ENCODE measurements at places on chromosomes 7 and 10.
A peak's percentile ranks its signal among the peaks of the same experiment; 100 is the strongest.

DNA sequence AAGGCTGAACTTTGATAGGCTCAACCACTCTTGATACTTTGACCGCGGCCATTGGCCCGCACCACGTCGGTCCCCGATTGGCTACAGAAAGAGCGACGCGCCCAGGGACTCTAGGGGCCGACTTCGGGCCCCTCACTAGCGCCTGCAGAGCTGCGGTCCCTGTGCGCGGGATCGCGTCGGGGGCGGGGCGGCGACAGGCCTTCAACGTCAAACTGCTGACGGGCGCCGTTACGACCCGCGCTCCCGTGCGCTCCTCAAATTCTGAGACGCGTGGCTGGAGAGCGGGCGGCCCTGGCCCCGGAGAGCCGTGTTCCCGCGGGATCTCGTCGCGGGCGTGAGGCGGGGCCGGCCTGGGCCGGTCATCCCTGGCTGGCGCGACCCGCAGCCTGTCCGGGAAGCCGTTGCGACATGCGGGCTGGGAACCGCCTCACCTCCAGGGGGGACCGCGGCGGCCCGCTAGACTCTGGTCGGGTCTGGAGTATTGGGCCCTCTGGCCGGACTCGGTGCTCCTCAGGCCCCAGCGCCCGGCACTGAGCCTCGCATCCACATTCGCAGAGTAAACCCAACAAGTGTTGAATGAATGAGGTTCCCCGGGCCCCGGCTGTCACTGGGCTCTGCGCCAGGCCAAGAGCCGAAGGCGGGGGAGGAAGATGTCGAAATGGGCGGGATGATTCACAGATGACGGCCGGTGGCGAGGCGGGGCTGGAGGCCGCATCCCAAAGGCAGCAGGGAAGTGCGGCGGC lies 643 bp upstream of the SLC25A28 start:
- peak; percentile 88 for DNase-seq

DNA sequence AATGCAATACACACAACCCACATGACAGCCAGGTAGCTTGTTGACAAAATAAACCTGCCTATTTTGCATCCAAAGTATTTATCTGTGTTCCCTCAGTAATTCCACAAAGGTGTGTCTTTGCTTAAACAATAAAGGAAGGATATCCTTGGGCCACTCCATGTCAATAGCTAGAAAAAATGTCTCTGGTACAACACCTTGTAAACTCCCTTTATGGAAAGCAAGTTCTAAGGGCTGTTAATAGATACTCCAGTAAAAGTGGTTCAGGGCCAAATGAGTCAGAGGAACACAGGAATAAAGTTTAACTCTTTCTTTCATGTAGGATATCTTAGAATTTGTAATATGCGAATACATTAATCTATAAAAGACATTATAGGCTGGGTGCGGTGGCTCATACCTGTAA lies 96.9 kb upstream of the LRRTM3 start:
- DNase-seq, result no peak

DNA sequence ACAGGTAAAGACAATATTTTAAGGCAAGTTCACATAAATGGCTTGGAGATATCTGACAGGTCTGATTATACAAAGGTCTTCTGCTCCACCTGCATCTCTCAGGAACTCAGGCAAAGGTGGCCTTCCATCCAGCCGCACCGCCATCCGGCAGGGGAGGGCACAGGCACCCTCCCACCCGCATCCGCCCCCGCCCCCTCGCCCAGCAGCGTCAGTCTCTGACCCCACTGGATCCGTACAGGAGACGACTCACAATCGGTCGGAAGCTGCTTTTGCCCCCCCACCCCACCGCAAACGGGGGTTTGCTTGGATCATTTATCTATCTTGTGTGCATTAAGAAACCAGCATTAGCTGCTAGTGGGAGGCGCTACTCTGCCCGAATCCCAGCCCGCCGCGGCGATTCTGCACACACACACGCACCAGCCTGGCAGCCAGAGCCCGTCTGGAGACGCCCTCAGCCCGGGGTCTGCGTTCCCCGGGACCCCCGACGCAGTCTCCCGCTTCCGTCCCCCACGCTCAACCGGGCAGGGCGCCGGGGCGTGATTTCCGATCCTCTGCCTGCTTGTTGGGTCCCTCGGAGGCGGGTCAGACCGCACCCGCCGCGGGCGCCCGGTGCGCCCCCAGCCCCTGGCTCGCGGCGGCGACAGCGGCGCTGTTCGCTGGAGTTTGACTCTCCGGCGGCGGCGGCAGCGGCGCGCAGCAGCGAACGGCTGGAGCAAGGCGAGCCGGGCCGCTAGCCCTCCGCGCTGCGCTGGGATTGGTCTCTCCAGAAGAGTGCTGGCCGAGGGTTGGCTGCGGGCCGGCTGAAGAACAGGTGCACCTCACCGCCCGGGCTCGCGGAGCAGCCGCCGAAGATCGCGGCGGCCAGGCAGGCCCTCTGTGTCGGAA lies 820 bp upstream of the NRG3 start:
- DNase-seq, result no peak

GRCh38 chr7:134954197-134955082 lies 31.9 kb upstream of the AGBL3 start:
- no peak for DNase-seq

DNA sequence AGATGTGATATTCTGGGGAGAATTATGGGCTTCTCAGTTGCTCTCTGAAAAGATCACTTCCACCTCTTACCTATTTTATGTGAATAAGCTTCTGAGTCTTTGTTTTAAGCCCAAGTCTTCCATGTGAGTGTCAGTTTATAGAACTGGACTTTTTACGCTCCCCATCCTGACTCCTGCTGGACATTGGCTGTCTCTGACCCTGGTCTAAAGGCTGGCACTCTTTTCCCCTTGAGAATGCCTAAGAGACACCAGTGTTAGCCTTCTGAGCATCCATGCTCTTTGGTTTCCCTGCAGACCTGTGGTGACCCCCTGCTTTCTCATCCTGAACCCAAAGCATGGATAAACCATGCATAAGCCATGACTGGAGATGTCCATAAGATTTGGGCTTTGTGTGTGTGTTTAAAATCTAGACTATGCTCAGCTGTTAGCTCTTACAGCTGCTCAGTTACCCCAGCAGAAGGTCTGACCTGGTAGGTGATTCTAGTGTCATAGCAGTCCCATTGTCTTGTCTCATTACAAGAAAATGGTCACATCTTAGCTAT lies 148.6 kb upstream of the IMMP2L start:
- no peak for DNase-seq

DNA sequence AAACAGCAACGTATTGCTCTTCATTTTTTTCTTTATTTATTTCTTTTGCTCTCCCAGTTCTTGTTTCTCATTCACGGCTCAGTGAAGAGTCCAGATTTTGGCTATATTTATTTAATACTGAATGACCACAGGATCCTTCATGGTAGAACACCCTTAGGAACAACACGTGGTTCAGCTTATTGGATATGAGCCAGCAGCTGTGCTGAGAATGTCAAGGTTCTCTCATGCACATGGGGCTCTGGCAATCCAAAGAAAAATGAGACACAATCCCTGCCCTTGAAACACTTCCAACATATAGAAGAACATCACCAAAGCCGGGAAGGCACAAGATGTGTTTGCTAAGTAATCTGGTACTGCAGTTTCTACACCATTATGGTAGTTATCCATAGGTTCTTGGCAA lies 852.9 kb downstream of the SORCS1 start:
- no peak for DNase-seq

DNA sequence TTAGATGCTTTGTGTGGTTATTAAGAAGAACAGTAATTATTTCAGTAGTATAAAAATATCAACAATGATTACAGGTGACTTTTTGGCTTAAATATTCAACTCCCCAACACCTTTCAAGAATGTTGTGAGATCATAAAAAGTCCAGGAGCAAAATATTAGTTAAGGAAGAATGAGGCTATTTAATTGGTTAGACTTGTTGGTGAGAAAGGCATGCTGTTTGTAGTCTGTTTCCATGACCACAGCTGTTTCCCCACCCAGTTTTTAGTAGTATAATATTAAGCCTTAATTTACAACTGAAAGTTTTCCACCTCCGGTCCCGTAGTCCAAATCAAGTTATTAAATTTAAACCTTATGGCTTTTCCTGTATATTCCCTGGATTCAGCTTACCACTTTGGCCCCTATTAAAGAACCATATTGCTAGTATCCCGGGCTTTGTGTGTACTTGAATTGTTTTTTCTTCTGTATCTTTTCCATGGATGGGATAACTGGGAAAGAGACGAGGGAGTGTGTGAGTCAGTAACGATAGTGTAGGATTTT lies 133.3 kb downstream of the CELF2 start:
- no peak for DNase-seq
